ENCODE measurements at places on chromosomes 2 and 18.

- DNase-seq = no peak
Measured at GRCh38 chr2:136738044-136738443, 27.3 kb upstream of the THSD7B start.

GRCh38 chr18:75809926-75810255 lies 382.4 kb upstream of the SMIM21 start:
- DNase-seq = no peak

GRCh38 chr2:31140151-31140550 lies 1.9 kb upstream of the GALNT14 start:
- no peak for DNase-seq

GRCh38 chr2:111633189-111633588 lies 250.8 kb downstream of the ANAPC1 start:
- no peak for DNase-seq

DNA sequence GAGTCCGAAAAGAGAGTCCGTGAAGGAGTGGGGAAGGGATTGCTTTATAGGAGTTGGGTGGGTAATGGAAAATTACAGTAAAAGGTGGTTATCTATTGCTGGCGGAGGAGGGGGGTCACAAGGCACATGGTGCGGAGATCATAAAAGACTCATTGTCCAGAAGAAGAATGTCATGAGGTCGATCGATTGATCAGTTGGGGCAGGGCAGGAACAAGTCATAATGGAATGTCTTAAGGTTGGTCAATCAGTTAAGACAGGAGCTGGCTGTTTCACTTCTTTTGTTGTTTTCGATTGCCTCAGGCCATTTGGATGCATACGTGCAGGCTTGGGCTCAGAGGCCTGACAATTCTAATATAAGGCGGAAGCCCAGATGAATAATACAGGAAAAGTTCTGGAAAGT lies 473.0 kb upstream of the TNP1 start:
- DNase-seq = no peak

DNA sequence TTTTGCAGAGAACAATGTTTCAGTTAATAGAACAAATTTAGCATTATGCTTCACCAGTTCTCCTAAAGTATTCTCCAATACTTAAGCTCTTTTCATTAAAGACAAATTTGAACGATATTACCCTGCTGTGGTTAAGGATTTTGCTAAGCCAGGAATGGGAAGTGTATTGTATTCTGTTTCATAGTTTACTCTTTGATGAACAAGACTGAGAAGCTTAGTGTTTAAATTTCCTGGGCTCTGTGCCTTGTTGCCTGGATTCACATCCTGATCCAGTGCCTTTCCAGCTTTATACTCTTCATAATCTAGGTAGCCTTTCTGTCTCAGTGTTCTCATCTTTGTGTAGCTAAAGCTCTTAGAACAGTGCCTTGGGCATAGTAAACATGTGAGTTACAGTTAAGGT lies 58.6 kb upstream of the GLS start:
- DNase-seq = no peak

GRCh38 chr2:80591233-80591632 lies 286.7 kb upstream of the LRRTM1 start:
- DNase-seq = no peak

DNA sequence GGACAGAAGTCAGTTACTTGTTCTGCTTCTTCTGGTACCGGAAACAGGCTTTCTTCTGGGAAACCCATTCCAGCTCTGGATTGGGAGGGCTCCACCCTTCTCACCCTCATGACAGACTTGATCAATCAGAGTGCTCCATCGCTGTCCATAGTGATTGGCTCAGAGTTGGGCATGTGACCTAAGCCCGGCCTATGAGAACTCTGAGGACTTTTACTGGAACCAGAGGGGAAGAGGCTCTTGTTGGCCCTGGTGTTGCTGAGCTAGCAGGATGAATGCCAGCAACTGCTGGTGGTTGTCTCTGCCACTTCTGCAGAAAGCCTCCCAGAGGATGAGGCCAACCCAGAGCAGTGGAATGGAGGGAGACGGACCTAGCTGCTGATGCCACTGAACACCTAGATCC lies 33.3 kb downstream of the TMEM37 start:
- no peak for DNase-seq

DNA sequence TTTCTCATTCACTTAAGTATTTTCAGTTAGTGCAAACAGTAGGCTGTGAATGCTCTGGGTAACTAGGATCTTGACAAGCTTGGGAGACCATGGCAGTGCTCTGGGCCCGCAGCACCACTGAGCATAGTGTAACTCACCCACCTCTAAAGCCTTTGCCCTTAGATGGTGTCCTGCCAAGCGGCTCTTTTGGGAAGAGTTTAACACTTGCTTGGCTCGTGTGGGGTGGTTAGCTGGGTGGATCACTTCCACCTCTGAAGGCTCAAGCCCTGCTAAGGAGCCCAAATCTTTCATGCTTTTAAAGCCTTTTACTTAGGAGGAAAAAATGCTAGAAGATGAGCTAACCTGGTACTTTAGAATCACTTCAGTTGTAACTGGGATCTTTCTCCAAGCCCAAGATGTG lies 33.9 kb downstream of the PTPN18 start:
- no peak for DNase-seq

DNA sequence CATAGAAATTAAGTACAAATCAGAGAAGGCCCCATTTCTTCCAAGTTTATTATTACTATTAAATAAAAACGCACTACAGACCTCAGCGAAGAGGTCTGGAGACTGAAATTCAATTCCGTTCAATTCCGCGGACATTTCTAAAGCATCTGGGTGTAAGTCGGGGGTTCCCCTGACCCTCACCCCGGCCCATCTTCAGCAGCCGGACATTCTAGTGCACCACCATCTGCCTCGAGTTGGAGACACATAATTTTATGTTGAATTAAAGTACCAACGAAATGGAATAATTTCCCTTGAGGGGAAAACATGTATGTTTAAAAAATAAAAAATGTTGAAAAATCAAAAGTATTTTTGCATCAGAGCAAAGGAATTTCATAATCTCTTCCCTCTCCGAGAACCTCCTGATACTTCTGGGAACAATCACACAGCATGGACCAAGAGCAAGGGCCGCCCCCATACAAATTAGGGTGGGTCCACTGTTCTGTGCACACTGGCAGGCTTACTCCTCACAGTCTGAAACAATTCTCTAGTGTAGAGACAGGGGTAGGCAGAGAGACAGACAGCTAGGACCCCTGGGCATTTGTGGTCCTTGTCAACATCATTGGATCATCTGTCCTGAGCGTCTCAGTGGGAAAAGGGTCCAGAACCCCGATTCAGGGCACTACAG lies 29.3 kb downstream of the MBP start:
- DNase-seq = no peak

GRCh38 chr18:10930076-10930475 lies 219.3 kb downstream of the PIEZO2 start:
- DNase-seq = no peak

GRCh38 chr2:74072565-74072964 lies 75.1 kb downstream of the BOLA3 start:
- DNase-seq = no peak

DNA sequence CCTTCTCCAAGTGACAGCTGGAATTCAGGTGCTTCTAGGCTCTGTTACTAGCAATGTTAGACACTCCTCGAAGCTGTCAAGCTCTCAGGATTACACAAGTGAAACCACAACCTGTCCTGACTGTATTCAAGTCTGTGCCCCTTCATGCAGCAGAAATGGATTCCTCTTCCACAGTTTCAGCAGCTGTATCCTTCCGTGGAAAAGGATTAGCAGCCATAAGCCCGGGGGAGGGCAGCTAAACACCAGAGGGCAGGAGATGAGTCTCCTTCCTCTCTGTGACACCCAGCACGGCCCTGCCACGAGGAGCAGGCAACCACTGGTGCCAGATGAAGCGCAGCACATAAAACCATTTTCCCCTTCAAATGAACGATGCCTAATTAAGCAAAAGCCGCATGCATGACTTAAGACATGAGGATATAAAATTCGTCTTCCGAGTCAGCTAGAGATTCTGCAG lies 1.2 kb downstream of the ST3GAL5 start:
- peak; percentile 6 for DNase-seq

- DNase-seq = no peak
Measured at GRCh38 chr2:1777781-1778180, 33.5 kb upstream of the PXDN start.

DNA sequence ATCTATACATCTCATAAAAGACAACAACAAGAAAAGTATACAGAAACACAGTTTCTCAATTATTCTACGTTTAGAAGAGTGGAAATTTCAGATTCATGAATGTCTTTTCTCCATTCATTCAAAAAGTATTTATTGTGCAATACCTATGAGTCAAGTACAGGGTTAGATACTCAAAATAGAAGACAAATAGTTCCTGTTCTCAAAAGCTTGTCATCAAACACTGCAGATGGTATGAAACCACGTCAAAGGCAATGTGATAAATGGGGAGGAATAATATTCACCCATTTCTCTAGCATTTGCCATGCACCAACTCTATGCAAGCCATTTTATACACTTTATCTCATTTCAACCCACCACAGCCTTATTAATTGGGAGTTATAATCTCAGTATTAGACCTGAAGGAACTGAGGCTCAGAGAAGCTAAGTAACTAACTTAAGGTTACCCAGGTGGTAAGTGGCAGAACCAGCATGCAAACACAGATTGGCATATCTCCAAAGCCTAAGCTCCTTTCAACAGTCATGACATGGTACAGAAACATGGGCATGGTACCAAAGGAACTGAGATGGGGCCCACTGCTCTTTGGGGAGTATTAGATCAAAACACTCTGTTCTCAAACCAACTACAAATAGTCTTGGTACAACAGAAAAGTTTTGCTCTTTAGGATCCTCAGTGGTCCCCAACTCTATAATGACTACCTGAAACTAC lies 67.2 kb upstream of the NPAS2 start:
- no peak for DNase-seq

DNA sequence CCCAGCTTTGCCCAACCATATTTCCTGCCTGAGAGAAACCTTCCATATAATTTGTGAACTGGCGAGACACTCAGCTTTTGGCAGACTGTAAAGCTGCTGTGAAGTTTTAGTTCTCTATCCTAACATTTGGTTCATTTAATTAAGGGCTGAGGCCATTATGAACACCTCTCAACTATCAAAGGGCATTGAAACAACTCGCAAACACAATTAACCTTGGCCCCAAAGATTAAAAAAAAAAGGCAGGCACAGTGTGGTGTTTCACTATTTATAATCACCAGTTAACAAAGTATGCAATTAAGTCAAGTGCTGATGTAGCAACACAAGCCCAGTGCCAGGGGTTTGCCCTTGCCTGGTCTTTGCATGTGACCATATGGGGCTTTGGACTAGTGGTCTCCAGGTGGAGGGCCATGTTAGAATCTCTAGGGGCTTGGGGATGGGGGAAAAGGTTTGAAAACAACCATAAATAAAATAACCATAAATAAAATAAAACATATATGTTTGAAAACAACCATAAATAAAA lies 297.6 kb upstream of the SKOR2 start:
- DNase-seq = no peak

GRCh38 chr2:174686430-174686829 lies 77.8 kb downstream of the CHRNA1 start:
- DNase-seq = no peak

- DNase-seq = no peak
Measured at GRCh38 chr2:60450488-60450887, 103.0 kb downstream of the BCL11A start.

DNA sequence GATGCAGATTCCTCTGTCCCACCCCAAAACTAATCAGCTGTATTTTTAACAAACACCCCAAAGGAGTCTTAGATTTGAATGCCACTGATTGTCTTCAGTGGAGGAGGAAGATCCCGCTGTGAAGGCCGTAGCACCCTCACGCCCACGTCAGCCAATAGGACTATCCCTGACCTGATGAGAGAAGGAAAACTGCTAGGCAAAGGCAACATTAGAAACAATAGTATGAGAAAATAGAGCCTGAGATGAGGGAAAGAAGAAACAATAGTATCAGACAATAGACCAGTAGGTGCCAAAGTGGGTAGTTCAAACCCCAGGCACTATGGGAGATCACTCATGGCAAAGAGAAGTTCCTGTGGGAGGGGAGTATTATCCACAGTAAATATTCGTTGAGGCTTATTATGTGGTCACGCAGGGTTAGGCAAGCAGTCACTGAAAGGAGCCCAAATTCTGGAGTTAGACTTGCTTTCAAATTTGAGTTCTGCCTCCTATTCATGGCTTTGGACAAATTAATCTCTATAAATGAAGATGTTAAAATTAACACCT lies 2.8 kb downstream of the PCBP1 start:
- no peak for DNase-seq

- DNase-seq = no peak
Measured at GRCh38 chr18:34710458-34710914, 388 bp downstream of the DTNA start.

- no peak for DNase-seq
Measured at GRCh38 chr18:75130591-75131328, 78.2 kb downstream of the PTGR3 start.

- DNase-seq = no peak
Measured at GRCh38 chr2:45741161-45741850, 89.8 kb downstream of the PRKCE start.

- no peak for DNase-seq
Measured at GRCh38 chr18:59026831-59027410, 112.8 kb upstream of the SEC11C start.

DNA sequence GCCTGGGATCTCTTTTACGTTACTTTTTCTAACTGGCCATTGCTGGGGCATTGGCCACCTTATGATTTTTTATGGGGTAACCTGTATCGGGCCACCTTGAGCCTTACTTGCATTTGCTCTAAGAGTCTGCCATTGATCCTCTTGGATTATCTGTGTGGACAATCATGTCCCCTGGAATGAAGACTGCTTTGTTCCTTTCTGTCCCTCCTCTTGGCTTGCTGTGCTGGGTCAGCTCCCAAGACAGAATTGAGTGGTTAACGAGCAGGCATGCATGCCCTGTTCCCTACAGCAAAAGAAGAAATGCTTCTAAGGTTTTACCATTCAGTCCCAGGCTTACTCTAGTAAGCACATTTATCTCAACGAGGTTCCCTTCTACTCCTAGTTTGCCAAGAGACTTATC lies 46.3 kb downstream of the MAL start:
- DNase-seq = no peak

DNA sequence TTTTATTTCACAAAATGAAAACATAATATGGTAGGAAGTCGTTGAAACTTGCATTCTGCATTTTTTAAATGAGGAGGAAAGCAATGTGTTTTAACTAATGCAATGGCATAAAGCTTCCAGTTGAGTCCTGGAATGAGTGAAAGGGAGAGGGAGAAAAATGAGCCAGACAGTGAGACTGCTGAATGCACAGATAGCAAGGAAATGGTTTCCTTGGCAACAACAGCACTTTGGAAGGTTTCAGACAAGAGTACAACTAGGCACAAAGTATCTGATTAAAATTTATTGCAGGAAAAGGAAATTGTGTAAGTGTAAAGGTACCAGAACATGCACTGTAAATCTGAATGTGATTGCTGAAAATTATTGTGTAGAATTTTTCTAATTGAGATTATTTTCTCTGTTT lies 320.1 kb upstream of the KYNU start:
- DNase-seq = no peak

- no peak for DNase-seq
Measured at GRCh38 chr2:210548878-210549384, 7.5 kb upstream of the CPS1 start.

- peak; percentile 23 for DNase-seq
Measured at GRCh38 chr2:192090911-192091310, 103.8 kb downstream of the TMEFF2 start.

DNA sequence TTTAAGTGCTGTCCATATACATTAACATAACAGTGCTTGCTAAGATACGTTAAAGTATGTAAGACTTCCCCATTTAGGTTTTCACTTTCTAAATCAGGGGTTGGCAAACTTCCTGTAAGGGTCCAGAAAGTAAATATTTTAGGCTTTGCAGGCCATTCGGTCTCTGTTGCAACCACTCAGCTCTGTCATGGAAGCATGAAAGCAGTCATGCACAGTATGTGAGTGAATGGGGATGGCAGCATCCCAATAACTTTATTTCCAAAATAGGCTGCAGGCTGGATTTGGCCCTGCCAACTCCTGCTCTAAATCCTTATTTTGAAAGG lies 128.7 kb downstream of the PLA2R1 start:
- DNase-seq = no peak
